ENCODE measurements at places on chromosomes 1 and 21.
A peak's percentile ranks its signal among the peaks of the same experiment; 100 is the strongest.

GRCh38 chr1:191839891-191840290 is 318.4 kb upstream of the RGS18 start:
- no peak for DNase-seq

- no peak for DNase-seq
Observed at GRCh38 chr1:172255223-172255560, 165.3 kb upstream of the C1orf105 start.

DNA sequence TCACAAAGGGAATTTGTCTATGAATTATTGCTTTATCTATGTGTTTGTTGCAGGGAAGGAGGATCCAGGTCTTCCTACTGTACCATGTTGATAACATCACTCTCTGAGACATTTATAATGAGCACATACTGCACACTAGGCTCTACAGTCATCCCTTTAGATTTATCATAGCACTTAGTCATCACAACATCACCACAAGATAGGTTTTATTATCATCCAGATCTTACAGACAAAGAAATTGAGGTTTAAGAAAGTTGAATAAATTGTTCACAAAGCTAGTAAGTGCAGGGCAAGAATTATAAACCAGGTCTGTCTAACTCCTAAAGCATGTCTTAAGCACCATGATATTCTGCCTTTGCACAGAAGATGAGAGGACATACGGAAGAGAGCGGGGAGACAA is 121.1 kb upstream of the ST6GALNAC5 start:
- no peak for DNase-seq

DNA sequence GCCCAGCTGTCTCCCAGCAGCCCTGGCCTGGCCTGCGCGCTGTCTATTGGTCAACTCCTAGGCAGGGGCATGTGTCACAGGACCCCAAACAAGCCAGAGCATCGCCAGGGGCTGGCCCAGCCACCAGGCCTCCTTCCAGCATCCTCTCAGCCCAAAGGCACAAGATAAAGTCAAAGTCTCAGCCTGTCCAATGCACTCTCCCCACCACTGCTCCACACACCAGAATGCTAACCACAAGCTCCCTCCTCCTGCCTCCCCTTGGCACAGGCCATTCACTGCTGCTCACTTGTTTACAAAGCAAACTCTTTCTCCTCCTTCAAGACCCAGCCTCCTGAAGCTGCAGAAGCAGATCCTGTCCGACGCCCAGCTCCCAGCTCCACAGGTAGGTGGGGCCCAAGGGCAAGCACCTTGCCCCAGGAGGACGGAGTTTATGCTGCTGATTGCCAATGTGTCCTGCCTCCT is 133.4 kb downstream of the DMRTB1 start:
- no peak for DNase-seq

GRCh38 chr1:195495720-195496635 is 1112.3 kb downstream of the KCNT2 start:
- no peak for DNase-seq

GRCh38 chr1:55376897-55377296 is 161.7 kb upstream of the USP24 start:
- no peak for DNase-seq

- no peak for DNase-seq
Observed at GRCh38 chr1:102896771-102897170, 211.6 kb downstream of the COL11A1 start.

- DNase-seq: no peak
Observed at GRCh38 chr1:15345705-15346345, 63.9 kb upstream of the EFHD2 start.

- DNase-seq: no peak
Observed at GRCh38 chr1:84008631-84009030, 9.7 kb upstream of the TTLL7 start.

DNA sequence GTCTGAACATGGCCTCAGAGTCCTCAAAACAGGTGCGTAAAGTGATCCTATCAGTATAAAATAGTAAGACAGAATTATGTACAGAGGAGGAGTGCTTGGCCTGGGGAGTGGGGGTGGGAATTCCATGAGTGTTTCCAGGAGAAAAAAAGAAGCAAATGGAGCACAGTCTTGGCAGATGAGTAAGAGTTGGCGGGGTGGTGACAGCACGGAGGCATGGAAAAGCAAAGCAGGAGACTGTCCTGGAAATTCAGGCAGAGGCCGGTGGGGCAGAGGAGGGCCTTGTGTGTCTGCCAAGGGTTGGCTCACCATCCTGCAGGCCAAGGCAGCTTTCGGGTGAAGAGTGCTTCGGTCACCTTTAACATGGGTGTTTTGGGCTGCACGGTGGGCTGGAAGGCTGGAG is 63.4 kb downstream of the OPTC start:
- DNase-seq: no peak

DNA sequence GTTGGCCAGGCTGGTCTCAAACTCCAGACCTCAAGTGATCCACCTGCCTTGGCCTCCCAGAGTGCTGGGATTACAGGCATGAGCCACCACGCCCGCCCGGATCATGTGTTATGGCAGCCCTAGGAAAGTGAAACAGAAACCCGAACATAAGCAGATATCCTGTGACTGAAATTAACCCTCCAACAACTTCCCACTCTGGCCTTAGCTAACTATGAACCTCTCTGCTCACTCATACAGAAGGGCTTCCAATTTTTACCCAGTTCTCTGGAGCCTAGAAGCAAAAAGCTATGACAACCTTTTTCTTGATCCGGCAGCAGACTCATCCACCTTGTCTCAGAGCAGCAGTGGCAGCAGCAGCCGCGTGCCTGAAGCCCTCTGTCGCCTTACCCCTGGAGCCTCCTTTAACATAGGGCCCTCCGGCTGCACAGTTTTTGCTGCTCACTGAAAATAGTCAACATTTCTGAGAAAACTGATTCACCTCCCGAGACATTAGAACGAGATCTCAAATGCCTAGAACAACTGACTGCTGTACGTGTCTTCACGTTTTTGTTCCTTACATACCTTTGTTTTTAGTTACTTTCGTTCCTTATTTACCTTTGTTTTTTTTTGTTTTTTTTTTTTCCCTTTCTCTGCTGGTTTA is 9.3 kb downstream of the CBR1 start:
- DNase-seq: no peak

DNA sequence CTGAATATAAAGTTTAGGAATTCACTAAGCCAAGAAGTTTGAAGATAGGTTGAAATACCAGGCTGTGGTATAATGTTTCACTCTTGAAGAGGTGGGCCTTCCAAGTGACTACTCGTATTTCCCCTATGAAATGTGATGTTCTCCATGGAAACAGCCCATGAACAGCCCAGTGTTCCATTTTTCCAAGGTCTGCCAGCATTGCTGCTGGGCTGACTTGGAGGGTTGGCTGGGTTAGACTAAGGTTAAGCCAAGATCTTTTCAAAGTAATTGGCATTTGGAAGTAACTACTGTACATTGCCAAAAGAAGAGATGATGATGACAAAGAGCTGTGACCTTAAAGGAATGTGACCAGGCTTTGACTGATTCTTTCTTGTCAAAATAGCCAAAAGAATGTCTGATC is 73.8 kb downstream of the RPE65 start:
- DNase-seq: no peak

DNA sequence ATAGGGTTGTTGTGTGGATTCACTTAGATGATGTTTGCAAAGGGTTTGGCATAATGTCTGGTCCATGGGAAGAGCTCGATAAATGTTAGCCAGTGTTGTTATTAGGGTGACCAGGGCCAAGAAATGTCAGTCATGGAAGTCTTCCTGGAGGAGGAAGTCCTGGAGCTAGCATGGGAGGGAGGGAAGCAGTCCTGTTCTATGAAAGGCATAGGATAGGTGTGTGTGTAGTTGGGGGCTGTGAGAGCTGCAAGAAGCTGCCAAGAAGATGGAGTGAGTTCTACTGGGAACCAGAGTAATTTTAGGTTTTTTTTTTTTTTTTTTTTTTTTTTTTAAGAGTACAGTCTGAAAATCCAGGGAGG is 4.7 kb downstream of the LGR6 start:
- no peak for DNase-seq

DNA sequence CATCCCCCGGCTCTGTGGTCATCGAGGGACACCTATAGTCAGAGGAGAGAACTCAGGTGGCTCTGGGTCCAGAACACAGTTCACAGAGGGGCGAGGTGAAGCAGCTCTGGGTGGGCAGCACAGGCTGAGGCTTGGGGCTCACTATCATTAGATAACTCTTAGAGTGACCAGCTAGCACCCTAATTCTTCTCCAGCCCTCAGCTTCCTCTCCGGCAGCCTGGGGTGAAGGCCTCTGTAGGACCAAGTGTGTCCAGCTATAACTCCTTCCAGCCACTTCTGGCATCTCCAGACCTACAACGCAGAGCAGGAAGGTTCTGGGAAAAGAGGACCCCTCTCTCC is 1.4 kb downstream of the ARTN start:
- peak; percentile 29 for DNase-seq
